GM13977 (cell line): ENCODE measurements at places on chromosomes 1 and 21.

GRCh38 chr1:234854645-234855039 is 244.7 kb upstream of the IRF2BP2 start:
- DNase-seq = no peak

GRCh38 chr1:66597500-66597899 is 63.5 kb downstream of the SGIP1 start:
- no peak for DNase-seq

DNA sequence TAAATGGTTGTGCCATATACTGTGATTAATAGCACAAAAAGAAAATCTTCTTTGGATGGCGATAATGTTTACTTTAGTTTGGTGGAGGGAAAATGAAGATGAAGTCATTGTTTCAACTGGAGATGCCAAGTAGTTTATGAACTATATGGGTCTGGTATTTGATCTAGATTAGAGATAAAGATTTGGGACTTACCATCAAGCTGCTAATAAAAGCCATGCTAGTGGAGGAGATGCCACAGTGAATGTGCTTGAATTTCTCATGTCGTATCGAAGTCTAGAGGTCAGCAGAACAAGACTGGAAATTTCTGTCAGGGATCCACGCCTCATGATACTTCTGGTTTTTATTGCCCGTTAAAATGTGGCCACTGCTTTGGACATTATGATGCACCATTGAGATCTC is 742.0 kb downstream of the NCAM2 start:
- no peak for DNase-seq

GRCh38 chr1:54254055-54254454 is 54.1 kb downstream of the MRPL37 start:
- DNase-seq = no peak

GRCh38 chr1:100305954-100306353 is 39.9 kb downstream of the RTCA start:
- no peak for DNase-seq

DNA sequence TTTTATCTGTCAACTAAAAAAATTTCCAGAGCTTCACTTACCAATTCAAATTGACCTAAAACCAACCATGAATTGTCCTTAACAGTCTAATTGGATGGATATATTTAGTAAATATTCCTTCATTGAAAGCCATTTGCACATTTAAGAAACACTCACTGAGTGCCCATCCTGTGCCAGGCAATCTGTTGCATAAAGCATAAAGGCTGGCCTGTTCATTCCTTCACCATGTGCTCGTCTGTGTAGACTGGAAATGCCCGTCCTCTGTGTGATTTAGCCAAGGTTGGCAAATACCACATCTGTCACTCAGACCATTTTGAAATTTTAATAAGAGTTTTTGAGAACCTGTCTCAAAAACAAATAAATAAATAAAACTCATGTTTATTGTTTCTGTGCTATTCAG is 57.1 kb downstream of the ZNF684 start:
- no peak for DNase-seq

- peak; percentile 57 for DNase-seq
These were observed 23.7 kb downstream of the SNX27 start for GRCh38 chr1:151635479-151636072.

DNA sequence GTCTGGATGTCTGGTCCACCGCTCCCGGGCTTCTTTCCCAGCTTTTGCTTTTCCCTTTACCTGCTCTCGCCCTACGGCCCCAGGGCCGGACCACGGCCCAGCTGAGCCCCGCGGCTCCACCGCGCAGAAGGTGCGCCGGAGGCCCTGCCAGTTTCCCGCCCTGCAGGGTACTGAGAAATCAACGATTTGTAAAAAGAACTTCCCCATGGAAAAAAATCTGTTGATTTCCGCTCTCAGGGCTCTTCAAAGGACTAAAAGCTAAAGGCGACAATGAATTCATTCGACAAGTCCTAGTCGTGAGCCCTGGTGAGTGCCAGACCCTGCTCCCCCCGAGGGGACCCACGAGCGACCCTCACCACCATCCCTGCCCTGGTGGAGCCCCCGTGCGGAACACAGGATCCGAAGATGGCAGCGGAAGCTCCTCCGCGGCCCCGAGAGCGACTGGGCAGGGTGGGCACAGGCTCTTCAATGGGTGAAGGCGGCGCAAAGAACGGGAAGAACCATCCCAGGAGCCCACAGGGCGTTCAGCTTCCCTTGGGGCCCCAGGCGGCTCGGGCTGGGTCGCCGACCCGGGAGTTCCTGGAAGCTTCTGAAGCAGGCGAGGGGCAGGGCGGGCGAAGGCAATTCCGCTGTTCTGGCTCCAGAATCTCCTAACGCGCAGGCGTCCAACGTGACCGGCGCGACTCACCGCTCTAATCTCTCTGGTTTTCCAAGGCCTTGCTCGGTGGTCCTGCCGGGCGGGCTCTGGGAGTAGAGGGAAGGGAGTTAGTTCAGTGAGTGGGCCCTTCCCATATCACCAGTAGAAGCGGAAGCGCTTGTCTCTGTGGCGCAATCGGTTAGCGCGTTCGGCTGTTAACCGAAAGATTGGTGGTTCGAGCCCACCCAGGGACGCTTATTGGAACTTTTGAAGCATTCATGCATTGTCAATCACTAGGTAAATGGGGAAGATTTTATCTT is 6.6 kb upstream of the RNU1-2 start:
- DNase-seq = peak; percentile 42

DNA sequence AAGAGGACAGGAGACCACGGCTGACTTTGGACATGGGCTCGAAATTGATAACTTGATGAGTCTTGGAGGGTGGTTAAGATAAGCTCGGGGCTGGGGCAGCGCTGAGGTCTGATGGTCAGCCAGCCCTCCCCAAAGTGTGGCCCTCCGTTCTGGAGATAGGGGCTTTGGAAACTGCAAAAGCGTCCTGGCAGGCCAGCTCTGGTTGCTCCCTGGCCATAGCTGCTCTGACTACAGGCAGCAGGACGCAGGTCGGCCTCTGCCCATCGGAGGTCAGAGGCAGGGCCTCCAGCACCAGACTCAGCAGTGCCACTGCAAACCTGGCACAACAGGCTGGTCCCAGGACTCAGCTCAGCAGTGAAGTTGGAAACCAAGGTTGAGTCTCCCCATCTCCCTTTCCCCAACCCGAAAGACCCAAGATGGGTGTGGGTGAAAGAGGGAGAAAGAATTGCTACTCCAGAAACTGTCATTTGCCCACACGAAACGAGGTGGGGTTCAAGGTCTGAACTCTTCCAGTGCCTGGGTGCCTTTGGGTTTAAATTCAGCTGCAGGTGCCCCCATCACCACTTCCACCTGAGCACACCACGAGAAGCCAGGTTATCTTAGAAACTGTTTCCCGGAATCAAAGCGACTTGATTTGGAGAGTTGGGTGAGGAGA is 4.8 kb downstream of the SIM2 start:
- no peak for DNase-seq

GRCh38 chr1:34603594-34603993 is 151.3 kb upstream of the GJB5 start:
- DNase-seq = no peak
